ENCODE measurements at places on chromosomes 7 and 10.

GRCh38 chr10:14056610-14057332 lies 274.0 kb downstream of the FRMD4A start:
- peaks cover 18% of the 10 kb centered on the region for H3K4me1 ChIP-seq
- H3K27me3 ChIP-seq = no peaks in the 10 kb centered on the region
- H3K36me3 ChIP-seq = peaks cover 3% of the 10 kb centered on the region
- H3K4me3 ChIP-seq = no peak overlapping the region
- no peak for DNase-seq
- peak overlapping the region; percentile 49 for H3K27ac ChIP-seq

DNA sequence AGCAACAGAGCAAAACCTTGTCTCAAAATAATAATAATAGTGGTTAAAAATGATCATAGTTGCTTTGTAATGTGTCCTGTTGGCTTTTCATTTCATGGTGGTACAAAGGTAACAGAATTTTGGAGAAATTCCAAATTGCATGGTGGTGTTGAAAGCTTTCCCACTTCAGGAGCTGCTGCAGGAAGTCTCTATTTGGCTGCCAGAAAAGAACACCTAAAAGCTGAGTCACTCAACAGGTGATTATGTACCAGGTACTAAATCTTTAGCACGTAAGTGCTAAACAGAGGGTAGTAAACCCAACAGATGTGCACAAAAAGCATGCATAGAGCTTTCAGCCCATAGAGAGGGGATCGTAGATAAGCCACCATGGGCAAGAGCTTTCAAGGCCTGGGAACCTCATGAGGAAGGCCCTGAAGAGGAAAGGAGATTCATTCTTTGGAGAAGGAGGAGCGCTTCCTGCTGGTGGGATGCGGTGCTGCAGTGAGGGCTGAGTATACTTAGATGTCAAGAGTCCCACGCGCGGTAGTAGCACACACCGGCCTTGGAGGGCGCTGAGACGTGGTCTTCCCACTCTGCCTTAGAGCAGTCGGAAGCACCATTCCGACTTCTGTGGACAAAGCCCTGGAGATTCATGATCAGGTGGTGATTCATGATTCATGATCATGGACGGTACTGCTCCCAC lies 118.7 kb downstream of the RALA start:
- H3K27me3 ChIP-seq = no peaks in the 10 kb centered on the region
- H3K36me3 ChIP-seq = peaks cover 3% of the 10 kb centered on the region
- H3K4me3 ChIP-seq = no peak overlapping the region
- peaks cover 19% of the 10 kb centered on the region for H3K4me1 ChIP-seq

- H3K36me3 ChIP-seq = peaks cover 24% of the 10 kb centered on the region
- no peaks in the 10 kb centered on the region for H3K27me3 ChIP-seq
- H3K4me3 ChIP-seq = no peak overlapping the region
- peaks cover 18% of the 10 kb centered on the region for H3K4me1 ChIP-seq
Observed at GRCh38 chr7:66152371-66153191, 37.9 kb downstream of the CRCP start.

- H3K4me1 ChIP-seq = peaks cover 13% of the 10 kb centered on the region
- peaks cover 23% of the 10 kb centered on the region for H3K36me3 ChIP-seq
- no peaks in the 10 kb centered on the region for H3K27me3 ChIP-seq
- no peak overlapping the region for H3K4me3 ChIP-seq
- H3K27ac ChIP-seq = no peak overlapping the region
Observed at GRCh38 chr7:133109816-133110215, 27.9 kb upstream of the CHCHD3 start.

DNA sequence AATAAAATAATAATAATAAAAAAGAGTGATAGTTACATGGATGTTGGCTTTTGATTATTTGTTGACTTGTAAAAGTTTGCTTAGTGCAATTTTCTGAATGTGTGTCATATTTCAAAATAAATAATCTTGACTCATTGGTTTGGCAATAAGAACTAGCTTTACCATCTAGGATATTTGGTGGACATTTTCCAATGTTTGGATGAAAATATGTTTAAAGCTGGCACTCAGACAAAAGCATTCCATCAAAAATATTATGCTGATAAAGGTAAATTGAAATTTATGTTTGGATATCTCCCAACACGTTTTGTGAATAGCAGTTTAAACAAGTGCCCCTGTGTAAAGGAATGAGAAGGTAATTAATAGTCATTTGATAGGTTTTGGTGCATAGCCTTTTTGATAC lies 62.5 kb upstream of the KCNMA1 start:
- no peaks in the 10 kb centered on the region for H3K27me3 ChIP-seq
- no peaks in the 10 kb centered on the region for H3K36me3 ChIP-seq
- H3K4me3 ChIP-seq = no peak overlapping the region
- DNase-seq = no peak
- H3K4me1 ChIP-seq = peaks cover 17% of the 10 kb centered on the region

DNA sequence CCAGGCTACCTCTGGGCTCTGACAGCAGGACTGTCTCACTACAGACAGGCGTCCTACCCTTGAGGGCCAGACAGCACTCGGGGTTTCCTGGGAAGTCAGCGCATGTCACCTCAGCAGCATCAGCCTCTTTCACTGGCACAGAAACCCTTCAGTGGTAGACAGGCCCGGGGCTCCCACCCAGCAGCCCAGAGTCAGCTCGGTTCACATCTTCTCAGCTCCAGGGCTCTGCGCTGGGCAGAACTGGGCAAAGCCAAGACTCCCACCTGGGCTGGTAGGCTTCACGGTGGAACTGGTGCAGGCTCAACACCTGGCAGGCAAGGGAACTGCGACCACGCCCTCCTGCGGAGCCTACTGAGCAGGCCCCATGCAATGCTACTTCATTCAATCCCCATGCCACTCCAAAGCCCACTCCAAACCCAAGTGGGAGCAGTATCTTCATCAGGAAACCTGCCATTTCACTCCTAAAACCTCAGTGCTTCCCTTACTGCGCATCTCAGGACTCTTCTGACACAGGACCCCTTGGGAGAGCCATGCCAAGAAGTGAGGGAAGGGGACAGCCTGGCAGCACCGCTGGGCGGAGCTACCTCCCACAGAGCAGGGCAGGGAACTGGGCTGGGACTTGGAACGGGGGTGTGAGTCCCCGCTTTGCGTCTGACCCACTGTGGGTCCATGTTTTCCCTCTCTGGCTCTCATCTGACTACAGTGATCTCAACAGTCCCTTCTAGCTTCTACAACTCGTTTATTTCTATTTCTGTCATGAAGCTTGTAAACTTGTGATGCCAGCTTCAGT lies 60.4 kb downstream of the SCRN1 start:
- no peak overlapping the region for H3K27ac ChIP-seq
- DNase-seq = peak; percentile 23
- no peaks in the 10 kb centered on the region for H3K4me1 ChIP-seq
- H3K4me3 ChIP-seq = no peak overlapping the region
- no peaks in the 10 kb centered on the region for H3K27me3 ChIP-seq

- no peaks in the 10 kb centered on the region for H3K27me3 ChIP-seq
- H3K36me3 ChIP-seq = no peaks in the 10 kb centered on the region
- no peak for DNase-seq
- no peaks in the 10 kb centered on the region for H3K4me1 ChIP-seq
- no peak overlapping the region for H3K27ac ChIP-seq
Observed at GRCh38 chr7:17608114-17608833, 309.8 kb downstream of the AHR start.

DNA sequence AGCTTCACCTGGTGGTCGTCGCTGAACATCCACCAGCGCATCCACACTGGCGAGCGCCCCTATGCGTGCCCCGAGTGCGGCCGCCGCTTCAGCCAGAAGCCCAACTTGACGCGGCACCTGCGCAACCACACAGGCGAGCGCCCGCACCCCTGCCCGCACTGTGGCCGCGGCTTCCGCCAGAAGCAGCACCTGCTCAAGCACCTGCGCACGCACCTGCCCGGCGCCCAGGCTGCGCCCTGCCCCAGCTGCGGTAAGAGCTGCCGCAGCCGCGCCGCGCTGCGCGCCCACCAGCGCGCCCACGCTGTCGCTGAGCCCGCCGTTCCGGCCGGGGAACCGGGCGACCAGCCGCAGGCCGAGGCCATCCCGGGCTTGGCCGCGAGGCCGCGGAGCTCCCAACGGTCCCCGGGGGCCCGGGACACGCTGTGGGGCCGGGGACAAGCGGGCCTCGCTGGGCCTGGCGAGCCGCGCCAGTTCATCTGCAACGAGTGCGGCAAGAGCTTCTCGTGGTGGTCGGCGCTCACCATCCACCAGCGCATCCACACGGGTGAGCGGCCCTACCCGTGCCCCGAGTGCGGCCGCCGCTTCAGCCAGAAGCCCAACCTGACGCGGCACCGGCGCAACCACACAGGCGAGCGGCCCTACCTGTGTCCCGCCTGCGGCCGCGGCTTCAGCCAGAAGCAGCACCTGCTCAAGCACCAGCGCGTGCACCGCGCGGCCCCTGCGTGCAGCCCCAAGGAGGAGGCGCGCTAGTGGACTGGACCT lies 18.4 kb downstream of the ZNF775 start:
- peaks cover 79% of the 10 kb centered on the region for H3K4me1 ChIP-seq
- H3K36me3 ChIP-seq = peaks cover 19% of the 10 kb centered on the region
- H3K27ac ChIP-seq = no peak overlapping the region
- H3K4me3 ChIP-seq = no peak overlapping the region
- peak; percentile 14 for DNase-seq
- H3K27me3 ChIP-seq = no peaks in the 10 kb centered on the region

DNA sequence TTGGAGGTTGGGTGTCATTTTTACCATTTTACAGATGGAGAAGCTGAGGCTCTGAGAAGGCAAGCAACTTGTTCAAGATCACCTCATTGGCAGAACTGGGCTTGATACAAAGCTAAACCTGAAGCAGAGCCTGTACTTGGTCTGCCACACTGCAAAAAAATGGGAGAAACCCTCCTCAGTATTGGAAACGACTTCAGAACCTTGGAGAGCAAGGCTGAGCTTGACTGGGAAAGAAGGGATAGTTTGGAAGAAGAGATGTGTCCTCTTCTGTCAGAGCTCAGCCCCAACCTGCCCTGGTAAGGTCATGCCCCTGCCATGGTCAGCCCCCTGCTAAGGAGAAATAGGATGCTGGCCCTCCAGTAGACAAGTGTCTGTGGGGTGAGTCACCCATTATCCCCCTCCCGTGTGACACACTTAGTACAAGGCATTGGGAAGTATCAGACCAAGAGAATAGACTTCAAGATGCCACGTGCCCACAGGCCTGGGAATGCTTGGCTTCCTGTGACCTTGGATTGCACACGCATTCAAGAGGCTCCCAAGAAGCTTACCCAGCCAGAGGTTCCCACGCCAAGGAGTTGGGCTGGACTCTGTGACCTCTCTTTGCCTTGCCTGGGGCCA lies 56.2 kb upstream of the SMNDC1 start:
- DNase-seq = no peak
- peaks cover 42% of the 10 kb centered on the region for H3K4me1 ChIP-seq
- no peaks in the 10 kb centered on the region for H3K36me3 ChIP-seq
- no peak overlapping the region for H3K27ac ChIP-seq
- H3K4me3 ChIP-seq = no peak overlapping the region

- no peak overlapping the region for H3K4me3 ChIP-seq
- H3K4me1 ChIP-seq = peaks cover 21% of the 10 kb centered on the region
- no peak for DNase-seq
- H3K27ac ChIP-seq = no peak overlapping the region
Observed at GRCh38 chr10:123553810-123554430, 112.2 kb upstream of the GPR26 start.

GRCh38 chr10:132538790-132539421 lies 1.3 kb downstream of the INPP5A start:
- H3K36me3 ChIP-seq = no peaks in the 10 kb centered on the region
- H3K4me3 ChIP-seq = peak overlapping the region; percentile 86
- peak; percentile 7 for DNase-seq
- H3K27ac ChIP-seq = no peak overlapping the region
- H3K27me3 ChIP-seq = peaks cover 13% of the 10 kb centered on the region

DNA sequence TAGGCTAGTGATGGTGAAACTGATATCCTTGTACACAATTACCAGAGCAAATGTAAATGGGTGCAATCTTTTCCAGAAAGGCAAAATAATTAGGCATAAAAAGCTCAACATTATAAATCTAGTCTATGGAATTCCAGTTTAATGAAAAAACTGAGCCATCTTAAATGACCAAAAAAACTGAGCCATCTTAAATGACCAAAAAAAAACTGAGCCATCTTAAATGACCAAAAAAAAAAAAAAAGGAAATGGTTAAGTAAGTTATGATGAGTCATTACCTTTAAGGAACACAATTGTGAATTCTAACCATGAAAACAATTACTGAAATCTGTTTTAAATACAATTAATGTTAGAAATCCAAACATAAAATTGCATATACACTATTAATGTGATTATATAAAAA lies 25.3 kb downstream of the USP6NL start:
- no peak overlapping the region for H3K27ac ChIP-seq
- peaks cover 38% of the 10 kb centered on the region for H3K4me1 ChIP-seq
- DNase-seq = no peak
- H3K36me3 ChIP-seq = peaks cover 23% of the 10 kb centered on the region
- no peaks in the 10 kb centered on the region for H3K27me3 ChIP-seq

DNA sequence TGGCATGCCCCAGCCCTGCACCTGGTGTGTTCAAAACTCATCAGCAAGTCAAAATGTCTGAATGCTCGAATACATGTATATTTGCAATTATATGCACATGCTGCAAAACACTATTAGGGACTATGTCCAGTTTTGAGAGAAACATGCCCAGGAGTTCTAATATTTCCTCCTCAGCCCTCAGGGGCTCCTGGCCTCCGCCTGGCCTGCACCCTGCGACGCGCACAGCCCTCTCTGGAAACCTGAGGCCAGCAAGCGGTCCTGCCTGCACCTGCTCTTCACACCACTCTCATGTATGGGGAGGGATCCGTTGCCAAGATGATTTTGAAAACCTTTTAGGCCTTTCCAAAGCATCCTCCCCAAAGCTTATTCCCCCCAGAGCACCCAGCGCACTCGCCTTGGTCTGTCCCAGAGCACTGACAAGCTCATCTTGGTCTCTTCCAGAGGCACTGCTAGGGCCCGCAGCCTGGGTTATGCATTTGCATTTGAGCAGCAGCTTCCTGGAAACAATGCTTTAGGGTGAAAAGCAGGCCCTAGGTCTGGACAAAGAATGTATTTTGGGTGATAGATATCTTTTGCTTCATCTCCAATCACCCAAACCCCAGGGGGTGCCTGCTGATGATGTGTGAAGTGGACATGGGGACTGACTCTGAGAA lies 22.6 kb upstream of the CNPY1 start:
- peaks cover 15% of the 10 kb centered on the region for H3K4me1 ChIP-seq
- no peak overlapping the region for H3K4me3 ChIP-seq
- DNase-seq = no peak
- H3K36me3 ChIP-seq = no peaks in the 10 kb centered on the region
- H3K27ac ChIP-seq = no peak overlapping the region
- no peaks in the 10 kb centered on the region for H3K27me3 ChIP-seq

- H3K27ac ChIP-seq = no peak overlapping the region
- no peak for DNase-seq
- no peaks in the 10 kb centered on the region for H3K27me3 ChIP-seq
- H3K36me3 ChIP-seq = no peaks in the 10 kb centered on the region
Observed at GRCh38 chr10:90204131-90204955, 503.0 kb downstream of the KIF20B start.

GRCh38 chr7:131328377-131329175 lies 900 bp downstream of the MKLN1 start:
- DNase-seq = no peak
- peak overlapping the region; percentile 96 for H3K27ac ChIP-seq
- H3K4me1 ChIP-seq = peaks cover 35% of the 10 kb centered on the region
- H3K4me3 ChIP-seq = peak overlapping the region; percentile 97
- no peaks in the 10 kb centered on the region for H3K27me3 ChIP-seq

- no peak overlapping the region for H3K4me3 ChIP-seq
- peaks cover 13% of the 10 kb centered on the region for H3K4me1 ChIP-seq
- peaks cover 41% of the 10 kb centered on the region for H3K36me3 ChIP-seq
- no peak for DNase-seq
- no peaks in the 10 kb centered on the region for H3K27me3 ChIP-seq
Observed at GRCh38 chr7:87213811-87214210, 5.7 kb downstream of the TMEM243 start.

- no peaks in the 10 kb centered on the region for H3K27me3 ChIP-seq
- H3K27ac ChIP-seq = no peak overlapping the region
- H3K4me3 ChIP-seq = no peak overlapping the region
- DNase-seq = no peak
Observed at GRCh38 chr10:116053910-116054309, 219.1 kb downstream of the GFRA1 start.
